ENCODE measurements at places on chromosomes 3 and 15.

DNA sequence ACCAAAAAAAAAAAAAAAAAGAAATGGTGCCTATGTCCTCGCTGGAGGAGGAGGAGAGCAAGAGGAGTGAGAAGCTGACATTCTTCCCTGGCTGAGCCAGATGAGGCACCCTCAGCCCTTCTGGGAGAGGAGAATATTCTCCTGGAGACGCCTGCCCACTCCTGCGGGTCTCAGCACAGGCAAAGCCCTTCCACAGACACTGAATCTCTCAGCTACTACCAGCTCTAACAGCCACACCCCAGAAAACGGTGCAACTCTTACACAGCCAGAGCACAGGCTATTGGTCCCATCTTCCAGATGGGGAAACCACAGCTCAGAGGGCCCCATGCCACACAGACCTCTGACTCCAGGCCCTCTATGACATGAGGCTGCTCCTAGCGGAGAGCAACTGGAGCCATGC lies 5.7 kb downstream of the RASL12 start:
- H3K27me3 ChIP-seq = peaks cover 18% of the 10 kb centered on the region
- no peak for ATAC-seq
- H3K4me3 ChIP-seq = no peak overlapping the region
- H3K4me1 ChIP-seq = no peaks in the 10 kb centered on the region
- H3K27ac ChIP-seq = no peak overlapping the region
- H3K36me3 ChIP-seq = peaks cover 6% of the 10 kb centered on the region

DNA sequence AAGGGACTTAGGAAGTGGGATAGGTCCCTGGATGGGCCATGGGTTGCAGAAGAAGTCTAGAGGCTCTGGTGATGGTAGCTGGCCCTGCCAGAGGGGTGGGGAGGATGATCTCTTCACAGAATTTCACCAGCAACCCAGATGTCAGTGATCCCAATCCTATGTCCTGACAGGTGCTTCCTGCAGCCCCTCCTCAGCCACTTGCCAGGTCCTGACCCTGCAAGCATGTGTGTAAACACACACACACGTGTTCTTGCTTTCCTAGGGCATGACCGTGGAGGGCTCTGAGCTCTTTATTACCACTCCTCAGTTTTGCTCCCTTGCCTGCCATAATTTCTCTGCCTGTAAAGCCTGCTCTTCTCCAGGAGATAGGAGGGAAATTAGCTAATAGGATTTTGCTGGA lies 12.5 kb downstream of the TEX264 start:
- H3K4me3 ChIP-seq = no peak overlapping the region
- H3K4me1 ChIP-seq = peaks cover 57% of the 10 kb centered on the region
- peak overlapping the region; percentile 83 for H3K27ac ChIP-seq
- no peak for ATAC-seq
- peaks cover 50% of the 10 kb centered on the region for H3K36me3 ChIP-seq

GRCh38 chr15:94047566-94047965 lies 183.8 kb upstream of the MCTP2 start:
- H3K4me3 ChIP-seq = no peak overlapping the region
- H3K4me1 ChIP-seq = no peaks in the 10 kb centered on the region
- no peak overlapping the region for H3K27ac ChIP-seq
- no peaks in the 10 kb centered on the region for H3K27me3 ChIP-seq
- H3K36me3 ChIP-seq = no peaks in the 10 kb centered on the region

- no peaks in the 10 kb centered on the region for H3K4me1 ChIP-seq
- H3K27ac ChIP-seq = no peak overlapping the region
- no peak for ATAC-seq
- H3K27me3 ChIP-seq = peaks cover 8% of the 10 kb centered on the region
- no peaks in the 10 kb centered on the region for H3K36me3 ChIP-seq
Observed at GRCh38 chr3:120177707-120178306, 83.6 kb upstream of the GSK3B start.

DNA sequence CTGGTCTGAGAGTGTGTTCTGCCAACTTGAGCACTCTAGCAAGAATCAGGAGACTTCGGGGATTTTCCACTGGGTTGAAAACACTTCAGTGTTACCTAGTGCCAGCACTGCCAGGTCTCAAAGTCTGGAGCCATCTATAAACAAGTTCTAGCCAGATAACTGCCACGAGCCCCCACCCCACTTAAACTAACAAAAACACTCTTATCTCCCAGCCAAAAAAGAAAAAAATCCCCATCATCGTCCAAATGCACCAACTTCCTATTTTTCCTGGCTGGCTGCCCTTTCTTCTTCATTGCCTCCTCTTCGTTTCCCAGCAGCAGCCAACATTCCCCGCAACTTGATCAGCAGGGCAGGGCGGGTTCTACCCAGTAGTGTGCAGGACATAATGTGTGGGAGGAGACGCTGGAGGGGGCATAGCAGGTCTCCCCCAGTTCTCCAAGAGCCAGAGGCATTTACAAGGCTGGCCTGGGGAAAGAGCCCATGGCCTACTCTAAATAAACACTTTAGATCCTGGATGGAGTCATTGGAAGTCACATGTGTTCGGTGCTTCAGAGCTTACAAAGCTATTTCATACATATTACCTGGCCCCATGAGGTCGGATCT lies 29.5 kb downstream of the C2CD4B start:
- no peaks in the 10 kb centered on the region for H3K4me1 ChIP-seq
- H3K27me3 ChIP-seq = no peaks in the 10 kb centered on the region
- H3K4me3 ChIP-seq = no peak overlapping the region
- no peaks in the 10 kb centered on the region for H3K36me3 ChIP-seq

DNA sequence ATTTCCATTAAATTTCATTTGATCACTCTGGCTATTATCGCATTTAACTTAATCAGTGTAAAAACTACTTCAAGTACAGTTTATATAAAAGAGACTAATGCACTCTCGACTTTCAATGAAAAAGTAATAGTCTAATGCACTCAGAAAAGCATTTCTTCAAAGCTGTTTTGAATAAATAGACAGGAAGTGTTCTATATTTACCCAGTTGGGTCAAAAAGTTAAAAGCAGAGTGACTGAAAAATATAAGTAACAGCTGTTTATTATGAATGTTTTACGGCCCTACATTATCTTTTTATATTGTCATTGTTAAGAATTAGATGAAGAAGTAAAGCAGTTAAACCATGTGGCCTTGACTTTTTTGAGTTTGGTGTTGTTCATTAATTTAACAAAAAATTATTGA lies 391.8 kb downstream of the ZPLD1 start:
- no peaks in the 10 kb centered on the region for H3K27me3 ChIP-seq
- no peak overlapping the region for H3K4me3 ChIP-seq
- H3K27ac ChIP-seq = no peak overlapping the region
- no peak for ATAC-seq

GRCh38 chr15:82832601-82833361 lies 23.4 kb downstream of the WHAMM start:
- H3K27ac ChIP-seq = peak overlapping the region; percentile 93
- peaks cover 32% of the 10 kb centered on the region for H3K4me1 ChIP-seq
- H3K27me3 ChIP-seq = no peaks in the 10 kb centered on the region
- peaks cover 100% of the 10 kb centered on the region for H3K36me3 ChIP-seq

DNA sequence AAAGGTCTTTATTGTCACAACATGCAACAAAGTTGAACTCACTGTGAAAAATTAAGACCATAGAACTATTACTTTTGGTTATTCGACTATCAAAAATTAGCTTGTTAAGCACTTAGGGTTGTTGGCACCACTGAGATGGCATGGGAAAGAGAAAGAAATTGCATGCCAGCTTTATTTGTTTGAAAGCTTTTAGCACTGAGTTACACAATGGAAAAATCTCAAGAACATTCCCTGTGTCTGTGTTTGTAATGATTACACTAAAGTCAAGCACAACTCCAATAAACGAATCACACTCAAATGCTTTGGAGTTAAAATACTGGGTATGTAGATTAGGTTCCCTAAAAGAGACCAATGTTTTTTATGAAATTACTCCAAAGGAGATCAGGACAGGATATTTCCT lies 158.6 kb upstream of the COL8A1 start:
- no peak for ATAC-seq
- no peaks in the 10 kb centered on the region for H3K4me1 ChIP-seq
- no peaks in the 10 kb centered on the region for H3K36me3 ChIP-seq
- no peak overlapping the region for H3K27ac ChIP-seq
- H3K4me3 ChIP-seq = no peak overlapping the region
- H3K27me3 ChIP-seq = no peaks in the 10 kb centered on the region
